NCI-H187 (cell line): ENCODE measurements at places on chromosomes 6 and 20.

DNA sequence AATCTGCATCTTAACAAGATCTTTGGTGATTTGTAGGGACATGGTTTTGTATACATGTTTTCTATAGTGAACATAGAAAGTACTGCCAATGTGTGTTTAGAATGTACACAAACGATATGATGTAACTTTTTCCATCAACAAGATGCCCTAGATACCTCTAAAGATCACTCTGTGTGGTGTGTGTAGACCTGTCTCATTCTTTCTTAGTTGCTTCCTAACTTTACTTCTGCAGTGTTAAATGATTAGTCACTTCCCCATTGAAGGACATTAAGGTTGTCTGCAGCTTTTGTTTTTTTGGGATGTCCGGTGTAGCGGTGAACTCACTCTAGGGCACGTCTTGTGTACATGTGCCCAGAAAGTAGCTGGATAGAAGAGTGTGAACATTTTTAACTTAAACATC lies 35.9 kb downstream of the CDYL start:
- no peak for DNase-seq

DNA sequence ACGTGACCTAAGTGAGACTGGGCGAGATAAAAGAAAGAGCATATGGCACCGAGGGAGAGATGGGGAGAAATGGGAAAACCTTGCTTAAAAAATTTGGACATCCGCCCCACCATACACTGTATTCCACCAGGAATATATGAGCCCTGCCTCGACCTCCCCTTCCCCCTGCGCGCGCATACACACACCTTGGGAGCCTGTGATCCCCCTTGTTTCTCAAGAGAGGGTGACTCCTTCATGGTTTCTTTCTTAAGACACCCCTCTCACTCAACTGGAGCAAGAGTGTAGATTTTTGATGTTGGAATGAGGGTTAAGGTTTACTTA lies 480 bp downstream of the ABCF1 start:
- DNase-seq: no peak

DNA sequence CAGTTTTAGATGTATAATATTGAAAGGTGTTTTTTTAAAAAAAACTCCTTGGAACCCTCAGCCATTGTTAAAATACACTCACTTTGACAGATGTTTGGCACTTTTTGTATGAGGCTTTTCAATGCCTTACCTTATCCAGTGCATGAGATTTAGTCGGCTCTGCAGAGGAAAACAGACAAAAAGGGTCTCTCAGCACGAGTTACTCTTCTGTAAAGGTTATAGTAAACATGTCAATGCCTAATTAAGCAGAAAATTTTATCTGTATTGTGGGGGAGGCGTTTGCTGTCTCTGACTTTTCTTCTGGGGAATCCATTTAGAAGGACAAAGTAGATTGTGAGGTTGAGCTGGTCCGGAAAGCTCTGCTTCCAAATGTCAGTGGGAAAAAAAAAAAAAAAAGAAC lies 278.3 kb downstream of the TSHZ2 start:
- DNase-seq: no peak

- no peak for DNase-seq
Observed at GRCh38 chr20:53365539-53366075, 228.0 kb downstream of the ZNF217 start.

- DNase-seq: no peak
Observed at GRCh38 chr6:166448432-166448831, 65.7 kb upstream of the MPC1 start.

DNA sequence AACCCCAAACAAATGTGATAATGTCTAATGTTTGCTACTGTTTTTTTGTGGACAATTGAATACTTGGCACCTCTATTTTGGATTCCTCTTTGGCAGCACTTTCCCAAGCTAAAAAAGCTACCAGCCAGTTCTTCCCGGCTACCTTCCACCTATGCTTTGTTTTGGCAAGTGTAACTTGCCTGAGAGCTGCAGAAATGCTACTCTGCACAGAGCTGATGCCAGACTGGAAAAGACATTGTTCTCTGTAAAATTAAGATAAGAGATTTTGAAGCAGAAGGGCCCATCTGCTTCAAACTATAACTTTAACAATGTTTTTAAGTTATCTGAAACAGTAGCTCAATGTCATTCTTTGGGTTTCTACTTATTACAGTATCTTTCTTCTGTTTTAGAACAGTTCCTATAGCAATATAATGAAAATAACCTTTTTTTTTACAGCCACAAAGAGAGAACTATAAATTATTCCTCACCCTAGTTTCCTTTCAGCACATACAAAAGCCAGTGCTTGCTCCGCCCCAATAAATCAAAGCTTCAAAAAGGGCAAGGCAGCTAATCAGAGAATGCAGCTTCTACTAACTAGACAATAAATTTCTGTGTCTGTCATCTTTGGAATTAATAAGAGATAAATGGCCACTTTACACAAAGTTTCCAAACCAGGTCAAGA lies 183.1 kb downstream of the UBE3D start:
- DNase-seq: no peak

GRCh38 chr6:137222381-137222780 lies 3.2 kb upstream of the IFNGR1 start:
- no peak for DNase-seq

DNA sequence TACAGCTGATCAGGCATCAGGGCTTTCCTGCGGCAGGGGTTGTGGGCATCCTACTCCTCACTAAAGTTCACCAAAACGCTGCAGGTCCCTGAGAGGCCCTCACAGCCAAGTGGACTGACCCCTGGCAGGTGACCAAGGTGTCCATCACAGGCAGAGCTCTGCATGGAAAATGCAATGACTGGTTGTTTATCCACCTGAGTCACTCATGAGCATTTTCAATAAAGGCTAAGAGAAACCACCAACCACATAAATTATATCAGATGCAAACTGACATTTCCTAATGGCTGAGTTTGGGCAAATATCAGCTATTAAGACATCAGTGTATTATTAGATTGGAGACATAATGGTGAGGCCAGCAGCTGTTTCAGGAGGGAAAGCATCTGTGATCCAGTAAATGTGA lies 152.7 kb upstream of the SYNDIG1 start:
- no peak for DNase-seq

DNA sequence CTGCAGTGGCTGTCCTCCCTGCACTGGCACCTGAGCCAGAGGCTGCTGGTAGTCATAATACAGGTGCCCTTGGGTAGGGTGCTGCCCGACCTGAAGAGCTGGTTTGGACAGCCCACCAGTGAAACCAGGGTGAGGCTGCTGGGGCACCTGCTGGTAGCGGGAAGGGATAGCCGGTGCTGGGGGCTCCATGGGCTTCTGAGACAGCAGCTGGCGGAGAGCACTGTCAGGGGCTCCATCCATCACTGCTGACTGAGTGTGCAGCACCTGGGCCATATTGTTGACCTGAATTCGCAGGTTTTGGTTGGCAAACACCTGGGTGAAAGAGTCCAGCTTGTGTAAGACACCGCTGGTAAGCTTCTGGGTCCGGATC lies 51.2 kb upstream of the MRPS10 start:
- no peak for DNase-seq

DNA sequence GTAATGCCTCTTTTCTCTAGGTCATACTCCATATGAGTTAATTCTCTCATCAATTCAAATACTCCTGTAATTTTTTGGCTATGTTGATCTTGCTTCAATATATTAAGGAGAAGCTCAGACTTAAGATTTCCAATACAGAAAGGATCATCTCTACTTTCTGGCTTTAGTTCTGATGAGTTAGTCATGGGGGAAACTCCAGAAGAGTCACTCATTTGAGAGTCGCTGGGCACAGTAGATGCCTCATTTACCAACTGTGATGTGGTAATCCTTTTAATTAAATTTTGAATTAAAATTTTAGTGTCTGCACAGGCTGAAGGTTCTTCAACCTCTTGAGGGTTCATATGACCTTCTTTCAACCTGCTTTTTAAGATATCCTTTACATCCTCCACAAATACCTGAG lies 38.5 kb downstream of the DST start:
- no peak for DNase-seq

DNA sequence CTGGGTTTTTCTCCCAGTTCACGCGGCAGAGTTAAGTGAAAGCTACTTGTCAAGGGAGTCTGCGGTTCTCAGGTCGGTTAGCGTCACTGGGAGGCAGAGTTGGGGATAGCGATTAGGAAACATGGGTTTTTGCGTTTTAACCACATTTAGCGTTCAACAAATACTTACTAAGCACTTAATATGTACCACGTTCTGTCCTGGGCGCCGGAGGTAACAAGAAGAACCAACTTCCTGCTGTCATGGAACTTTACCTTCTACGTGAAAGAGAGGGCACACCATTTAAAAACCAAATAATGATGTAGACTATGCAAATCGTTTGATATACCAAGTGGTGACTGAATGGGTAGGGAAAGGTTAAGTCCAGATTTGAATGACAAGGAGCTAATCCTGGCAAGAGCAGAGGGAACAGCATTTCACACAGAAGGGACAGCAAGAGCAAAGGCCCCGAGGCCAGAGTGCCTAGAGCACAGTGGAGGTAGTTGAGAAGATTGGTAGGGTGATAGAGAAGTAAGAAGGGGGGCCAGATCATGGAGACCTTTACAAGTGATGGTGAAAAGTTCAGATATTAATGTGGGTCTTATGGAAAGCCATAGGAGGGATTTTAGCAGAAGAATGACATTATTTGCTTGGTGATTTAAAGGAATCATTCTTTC lies 744 bp downstream of the RIOK1 start:
- DNase-seq: no peak

GRCh38 chr6:117483645-117484016 lies 1.2 kb downstream of the DCBLD1 start:
- no peak for DNase-seq

DNA sequence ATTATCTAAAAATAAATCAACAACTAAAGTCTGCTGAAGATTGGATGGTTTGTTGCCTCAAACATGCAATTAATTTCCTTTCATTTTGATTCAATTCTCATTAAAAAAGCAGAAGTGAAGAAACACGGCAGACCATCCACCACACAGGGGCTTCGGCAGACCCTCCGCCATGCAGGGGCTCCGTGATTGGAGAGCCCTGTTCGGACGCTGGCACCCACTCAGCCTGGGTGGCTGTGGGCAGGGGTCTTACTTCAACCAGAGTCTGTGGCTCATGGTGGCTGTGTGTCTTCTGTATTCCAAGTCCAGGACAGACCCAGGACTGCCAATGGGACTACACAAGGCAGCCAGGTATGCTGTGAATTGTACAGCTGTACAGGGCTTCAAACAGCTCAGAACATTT lies 86.9 kb upstream of the FRMD1 start:
- no peak for DNase-seq

GRCh38 chr6:3235486-3235885 lies 8.0 kb upstream of the TUBB2B start:
- DNase-seq: no peak

- DNase-seq: no peak
Observed at GRCh38 chr20:9829835-9830234, 9.0 kb downstream of the PAK5 start.

DNA sequence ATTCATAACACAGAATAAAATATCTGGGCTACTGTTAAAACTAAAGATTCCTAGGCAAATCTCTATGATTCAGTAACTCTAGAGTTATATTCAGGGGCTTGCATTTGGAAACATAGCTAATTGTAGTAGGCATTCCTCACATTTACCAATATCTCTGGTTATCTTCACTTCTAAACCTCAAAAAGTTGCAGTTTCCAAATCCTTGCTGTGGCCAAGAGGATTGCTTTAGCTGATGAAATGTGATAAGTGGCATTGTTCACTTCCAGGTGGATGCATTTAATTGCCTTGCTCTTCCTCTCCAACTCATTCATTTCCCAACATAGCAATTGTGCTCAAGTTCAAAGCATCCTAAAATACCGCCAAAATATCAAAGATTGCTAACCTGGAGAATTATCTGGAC lies 246.6 kb downstream of the GRIK2 start:
- no peak for DNase-seq

- DNase-seq: no peak
Observed at GRCh38 chr6:129638055-129638684, 71.8 kb downstream of the ARHGAP18 start.

- no peak for DNase-seq
Observed at GRCh38 chr6:135465307-135465706, 32.2 kb downstream of the AHI1 start.

DNA sequence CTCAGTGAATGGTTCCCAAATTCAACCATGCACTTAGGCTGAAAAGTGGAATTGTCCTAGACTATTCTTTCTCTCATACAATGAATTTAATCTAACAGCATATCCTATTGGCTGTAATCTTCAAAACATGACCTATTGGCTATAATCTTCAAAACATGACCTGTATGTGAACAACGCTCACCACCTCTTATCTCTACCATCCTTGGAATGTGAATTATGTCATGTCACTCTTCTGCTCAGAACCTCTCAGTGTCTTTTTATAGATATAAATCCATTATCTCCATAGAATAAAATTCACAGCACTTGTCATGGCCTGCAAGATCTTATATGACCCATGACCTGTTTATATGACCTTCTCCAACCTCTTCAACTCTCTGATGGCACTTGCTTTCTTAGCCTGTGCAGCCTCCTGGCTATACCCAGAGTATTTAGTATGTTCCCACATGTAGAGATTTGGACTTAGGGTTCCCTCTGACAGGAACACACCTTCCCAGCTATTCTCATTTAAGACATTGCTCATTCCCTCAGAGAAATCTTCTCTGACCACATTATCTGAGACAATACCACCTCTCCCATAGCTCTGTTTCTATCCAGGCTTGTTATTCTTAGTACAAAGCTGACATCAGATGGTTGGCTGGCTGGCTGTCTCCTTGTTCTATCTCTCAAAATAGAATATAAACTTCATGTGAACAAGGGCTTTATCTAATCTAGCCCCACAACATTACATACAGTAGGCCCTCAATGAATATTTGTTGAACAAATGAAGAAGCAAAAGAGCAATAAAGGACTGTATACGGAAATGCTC lies 275.0 kb upstream of the PREP start:
- DNase-seq: no peak

DNA sequence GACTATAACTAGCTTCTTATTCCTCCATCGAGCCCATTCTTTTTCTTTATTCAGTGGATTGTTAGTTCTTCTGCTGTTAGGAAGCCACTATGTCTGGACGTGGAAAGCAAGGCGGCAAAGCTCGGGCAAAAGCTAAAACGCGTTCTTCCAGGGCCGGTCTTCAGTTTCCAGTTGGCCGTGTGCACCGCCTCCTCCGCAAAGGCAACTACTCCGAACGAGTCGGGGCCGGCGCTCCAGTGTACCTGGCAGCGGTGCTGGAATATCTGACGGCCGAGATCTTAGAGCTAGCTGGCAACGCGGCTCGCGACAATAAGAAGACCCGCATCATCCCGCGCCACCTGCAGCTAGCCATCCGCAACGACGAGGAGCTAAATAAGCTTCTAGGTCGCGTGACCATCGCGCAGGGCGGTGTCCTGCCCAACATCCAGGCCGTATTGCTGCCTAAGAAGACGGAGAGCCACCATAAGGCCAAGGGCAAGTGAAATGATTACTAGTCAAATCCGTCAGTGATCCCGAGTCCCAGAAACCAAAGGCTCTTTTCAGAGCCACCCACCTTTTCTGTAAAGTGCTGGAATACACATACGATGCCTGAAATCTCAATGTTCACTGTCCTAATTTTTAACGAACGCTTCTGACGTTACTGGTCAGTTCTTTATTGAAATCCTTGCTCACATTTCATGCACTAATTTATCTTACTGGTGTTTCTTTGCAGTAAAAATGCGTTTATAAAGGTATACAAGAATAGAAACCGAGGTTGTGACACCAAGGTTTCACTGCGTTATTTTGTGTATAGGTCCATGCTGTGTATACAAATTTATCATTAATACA lies 129.9 kb downstream of the HFE start:
- peak; percentile 71 for DNase-seq

- DNase-seq: no peak
Observed at GRCh38 chr20:52402950-52403349, 211.4 kb upstream of the ZFP64 start.
